ENCODE measurements at places on chromosomes 16 and 17. TPM values are rescaled to one million over a fixed set of nuclear protein-coding genes. Genes with fewer than 3 reads are reported as not detected.

GRAPL gene
- 2.2 TPM for total RNA-seq

FAAP100 gene
- total RNA-seq, result 26.1 TPM

FASN gene
- total RNA-seq, result 52.8 TPM

CRISPLD2 gene
- 176 TPM for total RNA-seq

MT1M gene
- 36.9 TPM for total RNA-seq

CASKIN2 gene
- total RNA-seq, result 13.7 TPM

ADAD2 gene
- total RNA-seq, result not detected

SDR42E1 gene
- 0.62 TPM for total RNA-seq

NXPH3 gene
- 26.4 TPM for total RNA-seq

LPO gene
- total RNA-seq, result not detected

HP gene
- total RNA-seq, result 2.9 TPM

KRTAP4-4 gene
- not detected for total RNA-seq

MYH11 gene
- total RNA-seq, result 23,237 TPM

HOXB4 gene
- total RNA-seq, result 6.3 TPM

PRR35 gene
- total RNA-seq, result not detected

PIGL gene
- total RNA-seq, result 73.0 TPM

MIEF2 gene
- total RNA-seq, result 13.9 TPM

RCVRN gene
- total RNA-seq, result not detected

VPS35L gene
- total RNA-seq, result 39.0 TPM

DHX58 gene
- total RNA-seq, result 21.3 TPM

GSG1L gene
- total RNA-seq, result 1.0 TPM

VASN gene
- total RNA-seq, result 6.8 TPM

MGAT5B gene
- total RNA-seq, result 0.27 TPM

KRTAP2-2 gene
- total RNA-seq, result not detected

PPM1E gene
- 0.40 TPM for total RNA-seq

ITGB4 gene
- 31.1 TPM for total RNA-seq

STH gene
- not detected for total RNA-seq

LGALS9B gene
- total RNA-seq, result not detected

TEX19 gene
- total RNA-seq, result not detected

DDX52 gene
- total RNA-seq, result 18.2 TPM

USP43 gene
- total RNA-seq, result 0.27 TPM

CACNG5 gene
- not detected for total RNA-seq

DLX3 gene
- total RNA-seq, result not detected

SHCBP1 gene
- 4.1 TPM for total RNA-seq

OR1D5 gene
- total RNA-seq, result not detected

KRT31 gene
- not detected for total RNA-seq

TPSB2 gene
- total RNA-seq, result 142 TPM

CHTF18 gene
- total RNA-seq, result 4.6 TPM

RAD51C gene
- total RNA-seq, result 20.5 TPM
